ENCODE measurements at places on chromosomes 12 and 14.

- no peak for DNase-seq
Measured at GRCh38 chr12:116303929-116304328, 26.4 kb upstream of the MED13L start.

DNA sequence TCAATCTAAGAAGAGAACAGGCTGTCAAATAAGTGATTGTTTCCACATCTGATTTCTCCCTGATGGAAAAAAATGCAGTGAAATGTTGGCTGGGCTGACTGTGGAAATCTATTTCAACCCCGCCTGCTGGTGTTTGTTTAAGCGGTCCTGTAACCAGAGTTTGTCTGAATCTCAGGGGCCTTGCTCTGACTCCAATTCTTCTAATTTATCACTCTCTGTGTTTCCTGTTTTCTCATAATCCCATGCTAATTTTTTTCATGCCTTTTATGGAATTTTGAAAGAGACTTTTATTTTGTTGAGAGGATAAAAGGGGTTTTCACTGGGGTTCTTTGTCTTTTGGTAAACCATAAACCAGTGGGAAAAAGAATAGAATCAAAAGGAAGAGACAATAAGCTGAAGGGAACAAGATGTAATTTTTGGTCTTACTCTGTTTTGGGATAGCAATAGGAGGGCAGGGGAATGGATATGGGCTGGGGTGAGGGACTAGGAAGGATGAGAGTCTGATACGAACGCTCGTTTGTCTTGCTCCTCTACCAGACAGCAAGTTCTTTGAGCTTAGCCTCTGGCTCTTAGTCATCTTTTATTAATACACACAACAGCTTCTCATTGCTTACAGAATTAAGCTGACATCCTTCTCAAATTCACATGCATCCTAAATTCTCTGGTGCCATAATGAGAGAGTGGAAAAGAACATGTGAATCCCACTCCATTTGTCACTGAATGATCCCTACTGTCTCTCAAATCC lies 8.0 kb upstream of the MGP start:
- no peak for DNase-seq

DNA sequence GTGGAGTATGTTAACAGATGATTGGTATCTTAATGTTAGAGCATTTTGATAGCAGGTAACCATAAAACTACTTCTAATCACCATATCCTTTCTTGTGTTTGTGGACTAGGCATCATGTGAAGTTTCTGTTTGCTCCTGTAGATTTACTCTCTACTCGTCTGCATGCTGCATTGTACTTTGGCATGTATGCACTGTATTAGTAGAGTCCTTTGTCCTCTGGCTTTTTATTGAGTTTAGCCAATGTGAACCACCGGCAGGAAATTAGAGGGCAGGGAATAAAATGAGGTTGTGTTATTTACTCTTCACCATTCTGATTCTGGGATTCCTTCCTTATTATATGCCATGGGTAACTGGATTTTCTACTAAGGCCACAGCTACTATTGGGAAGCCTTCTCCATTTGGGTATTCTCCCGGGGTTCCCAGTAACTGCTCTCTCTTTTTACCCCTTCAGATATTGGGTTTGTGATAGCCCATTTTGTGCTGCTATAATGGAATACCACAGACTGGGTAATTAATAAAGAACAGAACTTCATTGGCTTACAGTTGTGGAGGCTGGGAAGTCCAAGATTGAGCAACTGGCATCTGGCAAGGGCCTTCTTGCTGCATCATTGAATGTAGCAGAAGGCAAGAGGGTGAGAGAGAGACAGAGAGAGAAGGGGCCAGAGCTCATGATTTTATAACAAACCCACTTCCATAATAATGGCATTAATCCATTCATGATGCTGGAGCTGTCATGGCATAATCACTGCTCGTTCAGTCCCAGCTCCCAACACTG lies 22.4 kb downstream of the FAM177A1 start:
- DNase-seq: no peak

DNA sequence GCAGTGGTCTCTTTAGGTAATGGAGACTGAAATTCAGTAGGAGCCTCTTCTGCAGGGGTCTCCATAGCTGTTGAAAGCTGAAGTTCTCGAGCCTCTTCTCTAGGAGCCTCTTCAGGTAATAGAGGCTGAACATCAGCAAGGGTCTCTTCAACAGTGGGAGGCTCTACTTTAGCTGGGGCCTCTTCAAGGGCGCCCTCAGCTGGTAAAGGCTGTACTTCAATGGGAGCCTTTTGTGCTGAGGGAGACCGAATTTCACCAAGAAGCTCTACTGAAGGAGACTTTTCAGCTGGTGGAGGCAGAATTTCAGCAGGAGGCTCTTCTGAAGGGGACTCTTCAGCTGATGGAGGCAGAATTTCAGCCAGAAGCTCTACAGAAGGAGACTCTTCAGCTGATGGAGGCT lies 1.5 kb downstream of the FSCB start:
- DNase-seq: no peak

DNA sequence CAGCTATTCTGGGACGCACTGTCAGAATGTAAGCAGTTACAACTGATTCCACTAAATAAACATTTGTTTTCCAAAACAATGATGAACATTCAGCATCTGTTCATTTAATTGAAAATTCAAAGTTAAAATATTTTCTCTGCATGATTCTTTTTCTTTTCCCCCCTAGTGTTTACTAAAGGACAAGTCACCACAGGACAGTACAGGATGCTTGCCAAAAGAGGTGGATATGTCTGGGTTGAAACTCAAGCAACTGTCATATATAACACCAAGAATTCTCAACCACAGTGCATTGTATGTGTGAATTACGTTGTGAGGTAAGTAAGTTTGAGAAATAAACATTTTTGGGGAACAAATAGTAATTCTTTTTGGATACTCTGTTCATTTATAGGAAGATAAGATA lies 28.2 kb upstream of the SNAPC1 start:
- DNase-seq: no peak

DNA sequence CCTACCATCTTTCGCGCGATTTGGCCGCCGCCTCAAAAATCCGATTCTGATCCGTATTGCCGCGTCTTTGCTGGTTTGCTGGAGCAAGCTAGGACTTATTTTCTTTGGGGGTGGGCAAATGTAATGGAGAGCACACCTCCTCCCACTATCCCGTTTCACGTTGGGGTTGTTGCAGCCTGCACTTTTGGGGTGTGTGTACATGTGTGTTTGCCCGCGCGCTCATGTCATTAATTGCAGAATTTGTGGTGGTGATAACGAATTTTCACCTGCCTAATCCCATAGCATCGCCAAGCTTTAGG lies 657 bp downstream of the METAP2 start:
- no peak for DNase-seq

DNA sequence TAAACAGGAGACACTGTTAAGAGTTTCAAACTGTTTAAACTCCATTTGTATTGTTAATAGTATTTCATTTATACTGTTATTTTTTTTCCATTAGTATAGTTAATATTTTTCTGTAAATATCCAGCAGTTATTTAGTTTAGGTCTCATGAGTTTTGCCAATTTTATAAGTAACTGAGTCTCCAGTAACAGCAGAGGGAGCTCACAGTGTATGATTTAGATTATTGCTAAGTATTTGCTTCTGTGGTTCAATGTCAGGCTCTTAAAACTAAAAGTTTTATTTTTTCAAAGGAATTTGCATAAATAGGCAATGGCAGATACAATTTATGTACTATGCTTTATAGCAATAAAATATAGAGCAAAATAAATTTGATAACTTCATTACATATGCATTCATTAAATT lies 209.7 kb downstream of the ATXN7L3B start:
- DNase-seq: no peak

DNA sequence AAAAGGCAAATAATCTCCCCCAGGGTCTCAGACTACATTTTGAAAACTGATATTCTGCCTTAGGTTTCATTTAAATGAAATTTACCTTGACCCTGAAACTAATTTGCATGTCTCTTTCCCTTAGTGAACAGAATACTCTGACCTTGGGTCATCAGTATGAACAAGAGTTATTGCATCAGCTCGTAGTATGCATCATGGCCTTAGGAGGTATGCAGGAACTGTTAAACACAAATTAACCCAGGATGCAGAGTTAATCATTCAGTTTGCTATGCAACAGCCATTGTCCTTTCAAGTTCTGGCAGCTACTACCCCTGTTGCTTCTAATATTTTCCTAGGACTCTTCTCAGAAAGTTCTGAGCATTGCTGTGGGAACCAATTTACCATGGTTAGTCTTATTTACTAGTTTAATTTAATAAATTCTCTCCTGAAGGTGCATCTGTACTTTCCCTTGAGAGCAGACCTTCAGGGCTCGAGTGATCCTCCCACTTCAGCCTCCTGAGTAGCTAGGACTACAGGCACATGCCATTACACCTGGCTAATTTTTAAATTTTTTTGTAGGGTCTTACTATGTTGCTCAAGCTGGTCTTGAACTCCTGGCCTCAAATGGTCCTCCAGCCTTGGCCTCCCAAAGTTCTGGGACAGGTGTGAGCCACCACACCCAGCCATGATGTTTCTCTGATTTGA lies 126.7 kb downstream of the TTC6 start:
- no peak for DNase-seq

- no peak for DNase-seq
Measured at GRCh38 chr12:122381021-122381420, 41.4 kb downstream of the CLIP1 start.

DNA sequence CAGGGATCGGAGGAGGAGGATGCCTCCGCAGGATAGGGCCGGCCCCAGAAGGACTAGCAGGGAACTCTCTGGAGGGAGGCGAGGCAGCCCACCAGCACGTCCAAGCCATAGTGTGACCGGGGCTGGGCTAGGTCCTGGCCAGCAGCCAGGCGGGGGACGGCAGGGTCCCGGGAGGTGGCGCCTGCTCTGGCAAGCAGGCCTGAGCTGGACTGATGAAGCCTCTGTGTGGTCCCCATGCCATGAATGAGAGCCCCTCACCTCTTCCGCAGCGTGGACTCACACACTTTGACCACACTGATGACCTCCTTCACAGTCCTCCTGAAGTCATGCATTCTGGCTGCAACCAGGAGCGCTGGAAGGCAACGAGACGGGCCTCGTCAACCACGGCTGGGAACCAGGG lies 19.8 kb upstream of the BTBD6 start:
- DNase-seq: no peak

DNA sequence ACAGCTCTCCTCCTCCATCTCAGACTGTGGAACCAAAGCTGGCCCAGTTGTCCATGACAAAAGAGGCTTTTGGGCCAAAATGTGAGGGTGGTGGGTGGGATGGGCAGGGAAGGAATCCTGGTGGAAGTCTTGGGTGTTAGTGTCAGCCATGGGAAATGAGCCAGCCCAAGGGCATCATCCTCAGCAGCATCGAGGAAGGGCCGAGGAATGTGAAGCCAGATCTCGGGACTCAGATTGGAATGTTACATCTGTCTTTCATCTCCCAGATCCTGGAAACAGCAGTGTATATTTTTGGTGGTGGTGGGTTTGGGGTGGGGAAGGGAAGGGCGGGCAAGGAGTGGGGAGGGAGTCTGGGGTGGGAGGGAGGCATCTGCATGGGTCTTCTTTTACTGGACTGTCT lies 11.8 kb upstream of the TAMALIN start:
- DNase-seq: no peak

Data from CD4-positive, alpha-beta T cell treated with Interleukin-1 beta for 1 hour (primary cell).